ENCODE measurements at places on chromosomes 11 and 22.
A peak's percentile ranks its signal among the peaks of the same experiment; 100 is the strongest.

- DNase-seq = no peak
Observed at GRCh38 chr22:44777364-44777755, 25.0 kb downstream of the ARHGAP8 start.

- no peak for DNase-seq
Observed at GRCh38 chr22:29193021-29193420, 12.7 kb upstream of the EMID1 start.

- no peak for DNase-seq
Observed at GRCh38 chr22:28183078-28183860, 264.2 kb upstream of the PITPNB start.

DNA sequence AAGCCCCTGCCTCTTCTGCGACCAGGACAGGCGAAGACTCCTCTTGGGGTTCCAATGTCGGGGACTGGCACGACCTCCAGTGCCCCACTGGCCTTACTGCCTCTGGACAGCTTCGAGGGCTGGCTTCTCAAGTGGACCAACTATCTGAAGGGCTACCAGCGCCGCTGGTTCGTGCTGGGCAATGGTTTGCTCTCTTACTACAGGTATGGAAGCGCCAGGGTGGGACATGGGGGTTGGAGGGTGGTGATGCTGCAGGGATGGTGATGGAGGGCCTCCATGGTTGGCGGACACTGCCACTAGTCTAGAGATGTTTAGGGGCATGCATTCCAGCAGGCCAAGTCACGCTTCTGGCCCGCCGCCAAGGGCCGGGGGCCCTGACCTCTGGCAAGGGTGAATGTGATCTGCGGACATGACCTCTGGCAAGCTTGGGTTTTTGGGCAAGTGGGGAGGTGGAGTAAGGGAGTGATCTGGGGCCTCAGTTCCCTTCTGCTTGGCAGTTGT is 727 bp downstream of the OSBP2 start:
- DNase-seq = no peak

DNA sequence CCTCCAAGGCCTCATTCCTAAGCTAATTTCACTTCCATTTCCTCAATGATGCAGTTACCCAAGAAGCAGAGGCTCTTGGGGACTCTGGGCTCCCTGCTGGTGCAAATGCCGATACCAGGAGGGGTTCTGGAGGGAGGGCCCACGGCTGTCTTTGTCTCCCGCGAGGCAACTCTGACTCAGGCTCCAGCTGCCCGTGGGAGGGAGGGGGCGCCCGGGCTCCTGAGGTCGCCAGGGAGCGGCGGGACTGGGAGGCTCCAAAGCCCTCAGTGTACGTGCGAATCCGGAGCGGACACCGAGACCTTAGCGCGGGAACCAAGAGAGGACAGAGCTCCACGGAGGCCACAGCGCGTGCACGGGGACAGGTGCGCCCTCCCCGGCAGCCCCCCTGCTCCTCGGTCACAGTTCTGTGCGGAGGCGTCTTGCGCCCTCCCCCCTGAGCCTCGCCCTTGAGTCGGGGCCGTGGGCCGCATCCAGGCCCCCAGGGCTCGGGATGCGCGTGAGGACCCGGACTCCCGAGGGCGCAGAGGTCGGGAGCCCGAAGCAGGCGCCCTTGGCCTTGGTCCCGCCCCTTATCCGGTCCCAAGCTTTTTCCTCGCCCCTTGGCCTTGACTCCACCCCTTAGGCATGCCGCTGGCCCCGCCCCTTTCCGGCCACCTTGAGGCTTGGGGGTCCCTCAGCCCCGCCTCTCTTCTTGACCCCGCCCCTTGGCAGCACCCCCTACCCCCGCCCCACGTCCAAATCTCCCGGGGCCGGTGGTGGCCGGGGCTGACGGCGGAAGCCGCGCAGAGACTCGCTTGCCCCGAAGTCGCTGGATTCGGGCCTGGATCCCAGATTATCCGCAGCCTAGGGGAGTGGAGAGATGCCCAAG is 4.7 kb upstream of the SHISA8 start:
- no peak for DNase-seq

- DNase-seq = no peak
Observed at GRCh38 chr11:31780480-31780971, 30.6 kb downstream of the PAX6 start.

DNA sequence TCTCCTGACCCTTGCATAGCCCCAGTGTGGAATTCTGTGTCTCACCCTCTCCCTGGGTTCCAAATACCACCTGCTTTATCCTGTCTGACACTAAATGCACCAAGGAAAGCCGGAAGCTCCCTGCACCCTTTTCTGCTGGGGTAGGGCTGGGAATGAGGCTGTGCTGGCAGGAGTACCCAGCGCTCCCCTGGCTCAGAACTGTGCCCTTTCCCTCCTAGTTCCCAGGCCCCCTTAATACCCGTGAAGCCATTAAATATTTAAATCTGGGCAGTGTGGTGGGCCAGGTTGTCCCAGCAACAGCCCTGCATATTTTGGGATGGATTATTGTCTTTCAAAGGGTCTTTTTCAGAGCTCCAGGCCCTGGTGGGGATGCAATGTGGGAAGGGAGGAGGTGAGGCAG is 63.0 kb downstream of the TP53I11 start:
- DNase-seq = no peak

GRCh38 chr11:110000031-110000502 is 93.1 kb upstream of the ZC3H12C start:
- DNase-seq = no peak

DNA sequence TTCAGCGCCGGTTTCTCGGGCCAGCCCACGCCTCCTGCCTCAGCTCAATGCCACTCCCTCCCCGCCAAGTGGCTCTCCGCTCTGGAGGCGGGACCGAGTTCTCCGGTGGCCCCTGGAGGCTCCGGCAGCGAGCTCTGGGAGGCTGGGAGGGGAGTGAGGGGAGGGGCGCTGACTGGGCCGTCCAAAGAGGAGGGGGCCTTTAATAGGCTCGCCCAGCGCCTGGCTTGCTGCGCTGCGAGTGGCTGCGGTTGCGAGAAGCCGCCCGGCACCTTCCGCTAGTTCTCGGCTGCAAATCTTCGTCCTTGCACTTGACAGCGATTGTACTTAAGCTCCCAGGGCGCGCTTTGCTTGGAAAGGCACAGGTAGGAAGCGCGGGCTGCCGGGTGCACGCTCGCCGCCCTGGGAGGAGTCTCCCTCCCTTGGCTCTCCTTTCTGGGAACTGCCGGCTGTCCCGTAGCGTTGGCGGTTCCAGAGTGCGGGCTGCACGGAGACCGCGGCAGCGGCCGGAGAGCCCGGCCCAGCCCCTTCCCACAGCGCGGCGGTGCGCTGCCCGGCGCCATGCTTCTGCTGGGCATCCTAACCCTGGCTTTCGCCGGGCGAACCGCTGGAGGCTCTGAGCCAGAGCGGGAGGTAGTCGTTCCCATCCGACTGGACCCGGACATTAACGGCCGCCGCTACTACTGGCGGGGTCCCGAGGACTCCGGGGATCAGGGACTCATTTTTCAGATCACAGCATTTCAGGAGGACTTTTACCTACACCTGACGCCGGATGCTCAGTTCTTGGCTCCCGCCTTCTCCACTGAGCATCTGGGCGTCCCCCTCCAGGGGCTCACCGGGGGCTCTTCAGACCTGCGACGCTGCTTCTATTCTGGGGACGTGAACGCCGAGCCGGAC is at the start of gene ADAMTS15:
Gene ADAMTS15 (plus strand): TSS at position 230 of the 894 bp plus-strand sequence. CDS start 329 bp downstream, at position 559.
- DNase-seq = no peak

- no peak for DNase-seq
Observed at GRCh38 chr11:70290361-70291065, 20.0 kb downstream of the PPFIA1 start.

DNA sequence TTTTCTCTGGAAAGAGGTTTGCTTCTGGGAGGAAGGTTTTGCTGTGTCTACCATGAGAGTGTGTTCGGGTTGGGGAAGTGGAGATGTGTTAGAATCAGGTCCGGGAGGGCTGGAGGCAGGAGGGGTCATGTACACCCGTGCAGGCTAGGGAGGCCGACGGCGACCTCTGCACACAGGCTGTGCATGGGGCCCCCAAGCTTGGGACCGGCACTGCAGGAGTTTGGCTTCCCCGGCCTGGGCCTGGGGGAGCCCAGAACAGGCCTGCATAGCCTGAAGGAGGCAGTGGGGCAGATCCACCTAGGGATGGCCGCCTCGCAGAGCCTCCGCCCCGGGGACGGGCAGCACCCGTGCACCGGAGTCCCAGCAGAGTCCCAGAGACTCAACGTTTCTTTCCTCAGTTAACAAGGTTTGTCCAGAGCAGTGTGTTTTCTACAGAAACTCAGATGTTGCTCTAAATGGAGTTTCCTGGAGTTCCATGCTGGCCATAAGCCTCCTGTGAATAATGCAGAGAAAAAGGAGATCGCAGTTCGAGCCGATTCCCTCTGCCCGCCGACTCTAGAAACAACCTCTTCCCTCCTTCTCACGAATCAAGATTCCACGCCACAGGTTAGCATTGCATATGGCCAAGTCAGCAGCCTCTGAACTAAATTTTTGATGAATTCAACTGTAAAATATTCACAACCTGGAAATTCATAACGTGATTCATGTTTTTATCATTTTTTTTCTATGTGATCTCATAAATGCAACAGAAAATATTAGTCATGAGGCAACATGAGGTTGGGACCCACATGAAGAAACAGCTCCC is 427.3 kb downstream of the BRD1 start:
- no peak for DNase-seq

DNA sequence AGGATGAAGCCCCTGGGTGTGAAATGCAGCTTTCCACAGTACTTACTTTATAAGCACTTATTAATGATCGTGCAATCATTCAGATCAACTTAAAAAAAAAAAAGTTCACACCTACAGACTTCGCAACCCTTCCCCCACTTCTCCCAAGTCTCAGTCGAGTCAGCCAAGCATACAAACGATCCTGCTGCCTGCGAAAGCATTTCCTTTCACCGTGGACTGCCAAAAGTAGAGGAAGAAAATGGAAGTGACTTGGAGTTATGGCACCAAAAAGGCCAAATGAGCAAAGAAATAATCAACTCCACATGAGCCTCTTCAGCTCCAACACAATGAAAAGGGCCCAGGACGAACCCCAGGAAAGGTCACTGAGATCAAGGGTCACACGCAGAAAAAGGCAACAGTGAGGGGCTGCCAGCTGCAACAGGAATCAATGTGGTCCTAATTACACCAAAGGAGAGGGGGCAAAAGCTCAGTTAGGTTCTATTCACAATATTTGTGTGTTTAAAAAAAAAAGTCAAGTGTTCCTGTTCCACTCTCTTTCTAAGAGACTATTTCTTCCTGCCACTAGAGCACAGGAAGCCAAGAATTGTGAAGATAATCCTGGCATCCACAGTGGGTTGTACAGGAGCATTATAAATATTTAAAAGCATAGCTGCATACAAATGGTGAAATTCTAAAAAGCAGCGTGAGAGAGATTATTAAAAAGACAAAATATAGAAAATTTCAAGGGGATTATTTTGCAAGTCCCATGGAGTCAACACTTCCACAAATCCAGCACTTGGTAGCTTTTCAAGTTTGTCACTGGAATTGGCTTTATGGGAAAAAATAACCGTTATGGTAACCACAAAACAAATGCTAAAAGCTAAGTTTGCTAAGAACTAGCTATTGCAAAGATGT is 28.4 kb downstream of the CDON start:
- no peak for DNase-seq

DNA sequence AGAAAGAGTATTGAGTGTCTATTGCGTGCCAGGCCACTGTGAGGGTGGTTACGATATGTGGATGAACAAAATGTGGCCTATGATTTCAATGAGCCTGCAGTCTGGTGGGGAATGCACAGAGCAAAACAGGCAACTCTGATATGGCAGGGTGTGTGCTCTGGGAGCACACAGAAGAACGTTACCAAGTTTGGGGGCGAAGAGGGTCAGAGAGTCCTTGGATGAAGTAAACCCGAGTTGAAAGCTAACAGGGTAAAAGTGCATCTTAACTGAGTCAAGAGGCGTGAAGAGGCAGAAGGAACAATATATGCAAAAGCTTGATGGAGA is 258 bp downstream of the CFAP68 start:
- DNase-seq = no peak

- no peak for DNase-seq
Observed at GRCh38 chr11:119377961-119378667, 3.4 kb downstream of the USP2 start.

GRCh38 chr11:99505316-99505715 is 484.6 kb downstream of the CNTN5 start:
- DNase-seq = no peak

DNA sequence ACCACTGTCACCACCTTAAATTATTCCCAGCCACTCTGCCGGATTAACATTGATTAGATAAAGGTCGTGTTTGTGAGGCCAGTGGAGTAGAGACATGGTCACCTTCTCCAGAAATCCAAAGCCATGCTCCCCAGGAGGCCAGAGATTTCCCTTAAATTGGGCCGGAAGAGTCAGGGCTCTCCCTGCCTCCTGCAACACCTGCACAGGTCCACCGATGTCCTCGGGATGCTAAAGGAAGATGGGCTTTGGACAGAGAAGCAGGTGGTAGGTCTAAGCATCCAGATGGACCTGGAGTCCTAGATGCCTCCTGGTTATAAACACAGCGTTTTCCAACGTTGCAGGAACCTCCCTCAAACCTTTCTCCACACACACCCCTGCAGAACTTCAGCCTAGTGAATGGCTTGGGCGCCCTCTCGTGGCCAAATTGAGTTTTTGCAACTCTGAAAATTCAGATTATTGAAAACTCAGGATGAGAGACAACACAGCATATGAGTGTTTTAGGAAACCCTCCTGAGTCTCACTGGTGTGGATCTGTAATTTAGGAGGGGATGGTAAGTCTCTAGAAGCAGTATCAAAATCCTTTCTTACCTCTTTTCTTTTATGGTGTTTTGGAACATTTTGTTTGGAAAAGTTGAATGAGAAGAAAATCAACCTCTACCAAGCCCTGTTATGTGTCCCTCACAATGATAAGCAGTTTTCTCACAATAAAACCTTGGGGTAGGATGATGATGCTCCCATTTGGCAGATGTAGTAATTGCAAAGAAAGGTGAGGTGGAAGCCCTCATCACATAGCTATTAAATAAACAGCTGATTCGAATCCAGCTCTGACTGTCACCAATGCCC is 109.6 kb downstream of the RRAS2 start:
- peak; percentile 52 for DNase-seq

DNA sequence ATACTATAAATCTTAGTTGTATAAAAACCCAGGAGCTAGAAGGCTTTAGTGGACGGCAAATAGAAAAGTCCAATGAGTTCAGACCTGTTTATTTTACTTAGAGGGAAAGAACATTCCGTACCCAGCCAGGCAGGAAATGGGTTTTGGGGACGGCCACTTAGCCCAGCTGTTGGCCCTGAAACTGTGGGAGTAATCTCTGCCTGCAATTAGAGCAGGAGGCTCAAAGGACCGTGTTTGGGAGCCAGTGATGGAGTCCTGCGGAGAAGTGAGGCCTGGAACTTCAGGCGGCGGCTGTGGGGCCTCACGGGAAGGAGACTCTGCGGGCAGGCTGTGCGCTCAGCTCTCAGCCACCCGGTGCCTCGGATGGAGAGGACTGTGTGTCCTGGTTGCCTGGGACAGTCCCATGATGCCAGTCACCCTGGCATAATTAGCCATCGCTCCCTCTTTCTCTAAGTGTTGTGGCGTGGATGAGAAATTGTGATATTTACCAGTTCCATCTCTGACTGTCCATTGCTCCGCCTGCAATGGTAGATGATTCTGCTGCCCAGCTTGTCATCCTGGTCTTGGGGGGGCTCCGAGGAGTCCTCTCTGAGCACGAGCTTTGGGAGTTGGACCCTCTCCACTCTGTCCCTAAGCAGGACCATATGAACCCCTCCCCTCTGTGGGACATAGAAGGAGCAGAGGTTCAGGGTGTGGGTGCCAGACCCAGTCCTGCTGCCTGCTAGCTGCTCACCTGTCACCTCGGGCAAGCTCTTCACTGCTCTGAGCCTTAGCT is 530.3 kb downstream of the TBC1D22A start:
- DNase-seq = no peak

All from NCI-H1417 treated with DMSO at 0.1 percent for 48 hours (cell line).